ENCODE measurements at places on chromosomes 4 and X.

DNA sequence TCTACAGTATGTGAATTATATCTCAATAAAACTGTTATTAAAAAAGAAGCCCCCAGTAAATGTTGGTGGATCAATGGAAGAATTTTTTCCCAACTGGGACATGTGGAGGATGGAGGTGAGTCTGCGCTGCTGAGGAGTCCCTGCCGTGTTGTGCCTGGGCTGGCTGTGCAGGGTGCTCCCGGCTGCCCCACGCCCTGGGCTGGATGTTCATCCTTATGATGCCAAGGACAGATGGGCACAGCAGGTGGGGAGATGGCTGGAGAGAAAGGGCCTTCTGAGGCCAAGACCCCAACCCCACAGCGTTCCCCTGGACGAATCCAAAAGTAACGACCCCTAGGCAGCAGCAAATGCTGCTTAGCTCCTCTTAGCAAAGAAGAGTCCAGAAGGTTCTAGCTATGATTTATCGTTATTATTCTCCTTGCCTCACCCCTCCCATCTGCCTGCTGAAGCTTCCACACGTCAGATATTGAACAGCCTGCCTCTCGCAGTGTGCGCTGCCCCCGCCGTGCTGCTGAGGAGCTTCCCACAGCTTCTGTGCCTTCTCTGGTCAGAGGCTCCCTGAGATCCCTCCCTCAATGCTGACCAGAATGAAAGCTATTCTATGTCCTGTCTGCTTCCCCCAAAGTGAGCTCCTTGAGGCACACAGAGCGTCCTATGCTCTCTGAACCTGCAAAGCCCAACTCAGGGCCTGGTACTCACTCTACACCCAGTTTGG, 26.5 kb downstream of the HMX1 start:
- no peak for DNase-seq

- no peak for DNase-seq
These were observed 31.2 kb upstream of the TSPAN5 start for GRCh38 chr4:98689507-98690174.

DNA sequence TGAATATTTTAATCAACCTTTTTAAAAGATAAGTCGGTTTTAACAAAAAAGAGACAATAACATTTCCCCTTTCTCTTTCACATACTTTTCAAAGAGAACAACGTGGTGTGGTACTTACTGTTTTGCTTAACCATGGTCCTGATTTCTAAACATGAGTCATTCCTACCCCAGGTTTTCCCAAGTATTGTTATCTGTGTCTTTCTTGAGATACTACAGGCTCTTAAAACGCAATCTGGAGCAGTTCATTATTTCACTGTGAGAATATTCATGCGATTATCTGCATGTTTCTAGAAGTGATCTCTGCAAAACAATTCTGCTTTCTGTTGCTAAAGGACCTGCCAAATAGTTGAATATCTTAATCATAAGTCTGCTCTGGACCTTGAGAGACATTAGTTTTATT, 127.3 kb downstream of the TENM3 start:
- DNase-seq = no peak

DNA sequence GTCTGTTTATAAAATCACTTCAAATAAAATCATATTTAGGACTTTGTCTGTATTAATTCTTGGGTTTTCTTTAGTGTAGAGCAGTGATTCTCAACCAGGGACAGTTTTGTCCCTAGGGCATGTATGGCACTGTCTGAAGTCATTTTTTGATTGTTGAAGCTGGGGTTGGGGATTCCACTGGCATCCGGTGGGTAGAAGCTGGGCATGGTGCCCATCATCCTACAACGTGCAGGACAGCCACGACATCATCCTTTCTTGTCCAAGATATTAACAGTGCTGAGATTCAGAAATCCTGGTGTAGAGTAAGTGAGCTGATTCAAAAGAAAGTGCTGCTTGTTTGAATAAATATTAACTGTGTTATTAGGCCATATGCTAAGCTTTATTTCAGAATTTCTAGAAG, 28.6 kb downstream of the DCLK2 start:
- DNase-seq = no peak

DNA sequence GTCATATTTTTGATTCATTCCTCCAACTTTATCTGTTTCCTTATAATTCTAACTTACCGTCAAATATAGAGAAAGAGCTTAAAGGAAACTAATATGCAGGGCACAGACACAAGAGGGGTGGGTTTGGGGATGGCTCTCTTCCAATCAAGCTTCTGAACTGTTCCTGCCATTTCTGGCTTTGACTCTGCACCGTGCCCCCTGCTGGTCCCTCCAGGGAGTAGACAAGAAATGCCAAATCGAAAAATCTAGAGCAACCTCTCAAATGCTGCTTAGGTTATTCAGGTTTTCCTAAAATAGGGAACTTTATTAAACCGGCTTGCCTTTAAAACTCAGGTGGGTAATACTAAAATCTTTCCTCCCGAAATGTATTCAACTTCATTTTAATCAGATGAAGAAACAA, 39.8 kb upstream of the VCX3A start:
- DNase-seq = no peak

DNA sequence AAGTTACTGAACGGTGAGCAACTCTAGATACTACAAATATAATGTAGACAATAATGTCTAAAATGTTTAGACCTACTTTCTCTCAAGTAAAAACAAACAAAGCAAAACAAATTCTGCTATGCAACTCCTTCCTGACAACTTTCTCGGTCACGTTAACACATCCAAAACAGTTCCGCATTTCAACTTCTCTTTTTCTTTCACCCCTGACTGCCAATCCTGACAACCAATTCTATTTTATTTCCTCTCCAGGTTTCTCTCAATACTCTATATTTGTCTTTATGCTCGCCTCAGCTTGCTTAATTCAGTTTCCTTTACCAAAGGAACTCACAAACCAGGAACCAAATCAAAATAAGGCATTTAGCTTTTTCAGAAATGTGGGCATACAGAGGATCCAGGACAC, 513.0 kb downstream of the FSTL5 start:
- DNase-seq = no peak

DNA sequence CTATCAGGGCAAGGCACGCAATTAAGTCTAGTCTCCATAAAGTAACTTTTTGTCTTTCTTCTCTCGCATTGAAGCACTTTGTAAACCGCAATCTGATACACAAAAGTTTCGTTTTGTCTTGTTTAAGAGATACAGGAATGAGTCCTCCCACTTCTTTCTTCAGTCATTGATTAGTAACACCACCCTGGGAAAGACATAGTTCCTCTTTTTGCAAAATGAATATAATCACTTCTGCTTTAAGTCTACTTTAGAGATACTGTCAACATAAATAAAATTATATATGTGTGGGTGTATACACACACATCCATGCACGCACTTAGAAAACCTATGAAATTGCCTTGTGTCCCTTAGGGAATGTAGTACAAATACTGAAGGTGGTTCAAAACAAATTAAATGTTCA, 11.7 kb downstream of the COQ2 start:
- no peak for DNase-seq

GRCh38 chrX:8988446-8988845, 45.5 kb downstream of the FAM9B start:
- peak; percentile 34 for DNase-seq

GRCh38 chr4:114783215-114783595, 184.6 kb downstream of the UGT8 start:
- DNase-seq = no peak

DNA sequence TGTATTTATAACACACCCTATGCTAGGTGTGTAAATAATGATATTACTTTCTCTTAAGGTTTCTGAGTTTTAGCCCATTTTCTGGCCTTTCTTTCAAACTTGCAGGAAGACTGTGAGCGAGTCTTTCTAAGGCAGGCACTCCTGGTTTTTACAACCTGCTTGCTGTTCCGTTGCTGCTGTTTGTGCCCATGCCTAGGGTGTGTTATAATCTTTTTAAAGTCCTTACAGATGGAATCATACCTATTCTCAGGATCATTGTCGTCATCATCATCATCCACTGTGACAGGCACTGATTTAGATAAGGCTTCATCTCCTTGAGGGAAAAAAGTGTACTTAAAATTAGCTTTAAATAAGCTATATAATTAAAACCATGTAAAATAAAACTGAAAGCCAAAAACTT, 110.0 kb downstream of the ATRX start:
- DNase-seq = no peak

- DNase-seq = no peak
These were observed 494.7 kb downstream of the TRAM1L1 start for GRCh38 chr4:116590648-116591047.

DNA sequence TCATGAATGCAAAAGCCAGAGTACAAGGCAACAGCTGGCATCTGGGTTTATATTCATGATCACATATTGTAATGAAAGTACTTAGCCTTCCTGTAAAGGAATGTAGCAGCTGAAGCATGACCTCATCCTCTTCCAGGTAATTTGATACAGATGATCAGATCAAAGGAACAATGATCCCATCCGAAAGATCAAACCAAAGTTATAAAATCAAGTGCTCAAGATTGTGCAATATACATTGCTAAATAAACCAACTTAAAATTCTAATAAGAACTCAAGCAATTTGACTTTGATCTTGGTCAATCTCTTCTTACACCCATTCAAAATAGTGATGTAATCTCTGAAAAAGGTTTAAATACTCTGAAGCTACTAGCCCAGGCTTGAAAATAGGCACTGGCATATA, 113.1 kb upstream of the INPP4B start:
- DNase-seq = no peak

- DNase-seq = no peak
These were observed 30.0 kb downstream of the AFAP1 start for GRCh38 chr4:7909463-7910262.
